ENCODE measurements at places on chromosomes 2 and 18.

DNA sequence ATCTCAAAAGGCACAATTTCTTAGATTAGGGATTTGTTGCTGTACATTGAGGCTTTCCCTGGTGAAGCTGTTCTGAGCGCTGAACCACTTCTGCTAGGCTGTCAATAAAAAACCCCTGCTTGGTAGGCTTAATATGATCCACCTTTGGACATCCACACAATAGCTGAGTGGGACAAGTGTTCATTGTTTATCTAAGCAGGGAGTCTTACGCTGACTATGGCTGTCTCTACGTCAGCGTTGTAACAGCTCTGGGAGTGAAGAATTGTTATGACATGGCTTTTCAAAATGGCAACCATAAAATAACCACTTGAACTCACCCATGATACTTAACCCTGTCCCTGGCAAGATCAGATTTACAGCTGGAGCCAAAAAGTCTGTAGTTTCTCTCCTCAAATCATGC, 111.5 kb upstream of the SULT1C3 start:
- no peak for DNase-seq

GRCh38 chr2:119736021-119736420, 23.7 kb upstream of the PTPN4 start:
- no peak for DNase-seq

GRCh38 chr2:54927085-54927750, 123.0 kb downstream of the RTN4 start:
- DNase-seq, result no peak

- DNase-seq, result no peak
Measured at GRCh38 chr18:67730886-67731285, 214.4 kb upstream of the DSEL start.

DNA sequence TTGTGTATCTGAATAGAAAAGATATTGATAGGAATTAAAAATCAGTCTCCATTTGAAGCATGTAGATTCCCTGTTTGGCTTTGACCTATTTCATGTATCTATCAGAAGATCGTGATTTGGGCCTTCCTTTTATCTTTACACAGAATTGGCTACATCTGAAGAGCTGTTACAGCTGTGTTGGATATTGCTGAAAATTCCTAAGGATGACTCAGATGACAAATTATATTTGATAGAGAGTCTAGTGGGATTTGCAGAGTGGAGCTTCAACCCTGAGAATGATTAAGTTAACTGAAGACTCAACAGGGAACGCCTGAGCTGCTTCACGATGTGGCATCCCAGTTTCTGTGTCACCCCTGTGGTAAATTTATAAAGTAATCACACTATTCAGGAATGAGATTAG, 4.9 kb upstream of the COL3A1 start:
- no peak for DNase-seq

GRCh38 chr2:105768961-105769452, 24.3 kb downstream of the NCK2 start:
- DNase-seq, result no peak

DNA sequence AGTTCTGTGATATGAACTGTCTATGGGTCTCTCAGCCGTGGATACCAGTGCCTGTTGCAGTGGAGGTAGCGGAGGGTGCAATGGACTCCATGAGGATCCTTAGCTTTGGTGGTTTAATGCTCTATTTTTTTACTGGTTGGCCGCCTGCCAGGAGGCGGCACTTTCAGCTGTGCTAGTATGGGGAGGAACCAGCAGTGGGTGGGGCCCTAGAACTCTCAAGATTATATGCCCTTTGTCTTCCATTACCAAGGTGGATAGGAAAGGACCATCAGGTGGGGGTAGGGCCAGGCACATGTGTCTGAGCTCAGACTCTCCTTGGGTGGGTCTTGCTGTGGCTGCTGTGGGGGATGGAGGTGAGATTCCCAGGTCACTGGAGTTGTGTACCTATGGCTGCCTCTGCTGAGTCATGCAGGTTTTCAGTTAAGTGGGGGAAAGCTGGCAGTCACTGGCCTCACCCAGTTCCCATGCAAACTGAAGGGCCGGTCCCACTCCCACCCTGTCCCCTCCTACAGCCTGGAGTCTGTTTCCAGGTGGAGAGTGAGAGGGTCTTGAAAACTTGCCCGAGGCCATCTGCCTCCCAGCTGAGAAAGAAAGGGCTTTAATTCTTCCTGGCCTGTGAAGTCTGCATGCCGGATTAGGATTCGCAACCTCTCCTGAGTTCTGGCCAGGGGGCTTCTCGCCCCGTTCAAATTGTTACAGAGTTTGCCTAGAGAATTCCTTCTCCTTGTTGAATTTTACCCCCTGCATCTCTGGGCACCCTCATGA, 14.5 kb downstream of the KCNS3 start:
- peak; percentile 64 for DNase-seq

GRCh38 chr2:218832081-218832480, 478 bp upstream of the PRKAG3 start:
- no peak for DNase-seq

DNA sequence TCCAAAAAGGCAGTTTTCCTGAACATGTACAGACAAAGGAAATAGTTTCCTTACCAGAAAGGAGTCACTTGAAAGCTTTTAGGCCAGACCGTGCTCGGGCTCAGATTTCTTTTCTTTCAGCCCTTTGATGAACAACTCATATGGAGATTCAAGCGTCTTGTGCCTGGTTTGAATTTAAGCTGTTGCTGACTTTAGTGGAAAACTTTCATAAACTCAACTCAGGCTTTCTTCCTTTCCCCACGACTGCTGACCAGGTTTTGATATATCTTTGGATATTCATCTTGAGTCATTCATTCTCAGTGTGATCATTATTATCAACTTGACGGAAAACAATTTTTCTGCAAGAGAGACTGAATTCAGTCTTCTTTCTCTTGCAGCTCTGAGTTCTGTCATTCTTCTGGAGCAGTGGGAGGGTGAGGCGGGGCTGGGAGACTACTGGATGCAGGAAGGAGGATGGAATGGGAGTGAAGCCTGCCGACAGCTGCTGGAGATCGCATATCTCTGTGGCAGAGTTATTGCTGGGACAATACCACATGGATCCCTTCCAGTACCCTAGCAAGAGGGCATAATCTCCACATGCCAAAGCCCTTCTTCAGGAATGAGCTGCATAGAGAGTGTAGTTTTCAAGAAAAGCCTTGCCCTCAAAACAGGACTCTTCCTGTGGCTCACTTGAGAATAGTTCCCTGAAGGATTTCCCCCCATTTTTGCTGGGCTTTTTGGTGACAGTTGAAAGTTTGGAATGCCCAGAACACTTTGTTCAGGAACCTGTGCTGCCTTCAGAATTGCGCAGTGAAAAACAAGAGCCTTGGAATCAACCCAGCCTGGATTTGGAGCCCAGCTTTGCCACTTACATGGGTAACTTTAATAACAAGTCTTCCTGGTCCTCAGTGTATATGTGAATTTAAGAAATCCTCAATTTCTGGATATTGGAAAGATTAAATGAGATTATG, 364.4 kb downstream of the ZNF521 start:
- DNase-seq, result peak; percentile 43
